Effector CD8-positive, alpha-beta T cell (primary cell): ENCODE measurements at places on chromosomes 11 and 22.

- DNase-seq = no peak
Measured at GRCh38 chr11:74937696-74938475, 11.0 kb downstream of the XRRA1 start.

GRCh38 chr11:94800414-94800813 is 32.3 kb downstream of the AMOTL1 start:
- DNase-seq = no peak

DNA sequence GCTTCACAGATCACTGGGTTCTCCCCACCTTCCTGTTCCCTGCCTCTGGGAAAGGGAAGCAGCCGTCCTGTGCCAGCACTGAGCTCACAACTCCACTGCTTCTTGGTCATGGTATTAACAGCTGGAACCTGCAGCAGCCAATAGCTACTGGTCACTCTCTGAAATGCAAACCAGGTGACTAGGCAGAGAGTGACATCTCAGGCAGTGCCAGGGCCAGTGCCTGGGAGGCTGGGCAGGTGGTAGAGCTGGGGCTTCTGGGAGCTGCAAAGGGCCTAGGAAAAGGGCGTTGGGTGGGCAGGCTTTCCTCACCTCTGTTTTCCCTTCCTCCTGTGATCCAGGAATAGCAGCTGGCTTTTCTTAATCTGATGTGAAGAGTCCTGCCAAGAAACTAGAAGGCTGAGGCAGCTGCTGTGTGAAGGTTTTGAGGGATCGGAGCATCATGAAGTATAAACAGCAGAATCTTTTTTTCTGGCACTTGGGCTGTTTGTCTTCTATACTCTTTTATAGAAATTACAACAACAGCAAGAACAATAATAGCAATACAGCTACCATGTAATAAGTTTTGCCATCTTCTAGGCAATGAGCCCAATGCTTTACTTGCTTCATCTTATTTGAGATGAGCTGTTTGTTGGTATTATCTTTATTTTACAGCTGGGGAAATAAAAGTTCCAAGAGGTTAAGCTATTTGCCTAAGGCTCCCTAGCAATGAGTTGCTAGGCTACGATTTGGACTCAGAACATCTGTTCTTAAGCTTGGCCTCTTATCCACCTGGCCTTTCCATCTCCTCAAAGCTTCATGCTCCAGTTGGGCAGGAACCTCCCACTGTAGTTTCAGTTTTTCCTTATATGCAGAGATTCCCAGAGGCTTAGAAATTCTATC is 22.0 kb upstream of the CD44 start:
- no peak for DNase-seq

- DNase-seq = no peak
Measured at GRCh38 chr11:104046331-104046730, 9.9 kb downstream of the DDI1 start.

DNA sequence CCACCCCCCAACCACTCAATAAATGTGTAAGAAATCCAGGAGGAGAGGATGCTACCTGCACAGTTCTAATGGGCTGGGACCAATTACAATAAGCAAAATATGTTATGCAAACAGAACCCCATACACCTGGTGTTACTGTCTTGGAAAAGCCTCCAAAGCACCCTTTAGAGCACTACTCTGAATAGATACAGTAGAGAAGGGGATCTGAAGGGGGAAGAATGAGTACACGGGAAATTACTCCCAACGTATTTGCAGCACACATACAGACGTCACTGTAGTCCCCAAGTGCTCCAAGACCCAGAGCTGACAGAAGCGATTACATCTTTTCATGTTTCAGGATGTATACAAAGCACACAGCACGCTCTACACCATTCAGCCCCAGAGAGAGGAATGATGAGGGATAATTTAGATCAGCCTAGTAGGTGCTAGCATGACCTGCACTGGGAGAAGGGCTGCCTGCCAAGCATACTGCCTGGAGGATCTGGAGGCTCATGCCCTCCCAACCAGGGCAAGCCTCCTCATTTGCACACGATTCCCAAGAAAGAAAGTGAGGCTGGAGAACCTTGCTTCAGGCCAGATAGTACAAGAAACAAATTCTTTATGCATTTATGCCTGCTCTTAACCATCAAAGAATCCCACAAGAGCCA is 63.8 kb downstream of the AMBRA1 start:
- DNase-seq = no peak

DNA sequence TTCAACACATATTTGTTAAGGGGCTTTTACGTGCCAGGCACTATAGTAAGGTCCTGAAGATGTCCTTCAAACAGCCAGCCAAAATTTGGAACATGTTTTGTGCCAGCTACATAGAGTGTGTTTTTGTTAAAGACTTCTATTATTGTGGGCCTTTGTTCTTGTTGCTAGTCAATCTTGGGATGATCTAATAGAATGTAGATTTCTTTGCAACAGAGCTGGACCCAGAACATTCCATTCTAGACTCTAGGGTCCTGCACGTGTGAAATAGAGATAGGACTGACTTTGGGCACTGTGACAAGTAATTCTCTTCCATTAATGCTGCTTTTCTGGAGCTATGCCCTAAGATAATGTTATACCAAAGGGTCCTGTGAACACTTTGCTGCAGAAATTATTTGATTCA is 16.9 kb upstream of the IPO7 start:
- no peak for DNase-seq

DNA sequence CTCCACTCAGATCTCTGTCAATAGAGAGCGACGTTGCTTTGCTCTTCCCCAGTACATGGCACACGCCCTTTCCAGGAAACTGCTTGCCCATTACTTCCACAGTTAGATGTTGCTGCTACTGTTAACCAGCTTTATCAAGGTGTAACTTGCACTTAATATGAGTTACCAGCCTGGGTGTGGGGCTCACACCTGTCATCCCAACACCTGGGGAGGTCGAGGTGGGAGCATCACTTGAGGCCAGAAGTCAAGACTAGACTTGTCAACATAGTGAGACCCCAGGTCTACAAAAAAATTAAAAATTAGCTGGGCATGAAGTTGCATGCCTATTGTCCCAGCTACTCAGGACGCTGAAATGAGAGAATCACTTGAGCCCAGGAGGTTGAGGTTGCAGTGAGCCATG is 177.1 kb upstream of the B3GAT1 start:
- no peak for DNase-seq

GRCh38 chr11:45974806-45975205 is 52.4 kb downstream of the LARGE2 start:
- no peak for DNase-seq

GRCh38 chr11:73024639-73025038 is 117.5 kb downstream of the FCHSD2 start:
- DNase-seq = no peak

DNA sequence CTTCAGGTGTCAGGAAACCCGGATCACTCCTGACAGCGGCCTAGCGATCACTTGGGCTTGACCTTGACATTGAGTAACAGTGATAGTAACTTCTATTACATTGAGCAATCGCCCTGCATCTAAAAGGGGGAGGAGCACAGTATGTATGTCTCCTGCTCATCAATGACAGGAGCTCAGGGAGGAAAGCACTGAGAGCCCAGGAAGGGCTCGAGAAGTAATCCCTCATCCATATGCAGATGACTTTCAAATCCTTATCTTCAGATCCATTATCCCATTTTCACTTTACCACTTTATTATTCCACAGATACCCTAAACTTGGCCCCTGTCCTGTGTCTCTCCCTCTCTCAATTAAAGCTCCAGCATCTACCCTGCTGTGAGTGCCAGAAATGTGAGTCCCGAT is 47.8 kb downstream of the ABTB2 start:
- DNase-seq = no peak

- DNase-seq = no peak
Measured at GRCh38 chr11:60810569-60810968, 25.4 kb downstream of the MS4A10 start.

DNA sequence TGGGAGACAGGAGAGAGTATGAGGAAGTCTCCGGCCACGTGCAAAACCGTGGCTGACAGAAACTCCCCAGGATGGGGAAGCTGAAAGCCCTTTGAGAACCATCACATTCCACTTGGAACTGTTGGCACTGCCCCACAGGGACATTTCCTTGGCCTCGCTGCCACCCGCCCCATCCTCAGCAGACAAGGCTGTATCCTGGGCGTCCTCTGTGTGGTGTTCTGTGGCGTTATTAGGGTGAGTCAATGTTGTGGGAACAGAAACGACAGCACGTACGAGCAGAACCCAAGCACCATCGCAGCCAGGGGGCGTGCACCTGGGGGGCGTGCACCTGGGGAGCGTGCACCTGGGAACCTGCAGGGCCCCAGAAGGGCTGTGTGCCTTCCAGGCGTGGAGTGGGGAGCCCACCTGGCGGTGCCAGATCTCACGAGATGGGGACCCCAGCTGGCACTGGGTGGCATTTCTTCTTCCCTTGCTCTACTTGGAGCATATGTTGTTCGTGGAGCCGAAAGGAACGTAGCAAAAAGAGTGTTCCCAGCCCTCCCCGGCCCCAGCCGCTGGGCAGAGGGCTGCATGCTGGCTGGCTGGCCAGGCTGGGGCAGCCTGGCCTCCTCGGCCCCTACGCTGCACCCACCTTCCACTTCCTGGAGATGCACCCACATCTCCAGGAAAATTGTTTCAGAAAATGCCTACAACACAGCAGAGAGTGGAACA is 35.4 kb downstream of the NFAM1 start:
- no peak for DNase-seq

GRCh38 chr22:46653596-46653995 is 33.4 kb downstream of the GRAMD4 start:
- no peak for DNase-seq

DNA sequence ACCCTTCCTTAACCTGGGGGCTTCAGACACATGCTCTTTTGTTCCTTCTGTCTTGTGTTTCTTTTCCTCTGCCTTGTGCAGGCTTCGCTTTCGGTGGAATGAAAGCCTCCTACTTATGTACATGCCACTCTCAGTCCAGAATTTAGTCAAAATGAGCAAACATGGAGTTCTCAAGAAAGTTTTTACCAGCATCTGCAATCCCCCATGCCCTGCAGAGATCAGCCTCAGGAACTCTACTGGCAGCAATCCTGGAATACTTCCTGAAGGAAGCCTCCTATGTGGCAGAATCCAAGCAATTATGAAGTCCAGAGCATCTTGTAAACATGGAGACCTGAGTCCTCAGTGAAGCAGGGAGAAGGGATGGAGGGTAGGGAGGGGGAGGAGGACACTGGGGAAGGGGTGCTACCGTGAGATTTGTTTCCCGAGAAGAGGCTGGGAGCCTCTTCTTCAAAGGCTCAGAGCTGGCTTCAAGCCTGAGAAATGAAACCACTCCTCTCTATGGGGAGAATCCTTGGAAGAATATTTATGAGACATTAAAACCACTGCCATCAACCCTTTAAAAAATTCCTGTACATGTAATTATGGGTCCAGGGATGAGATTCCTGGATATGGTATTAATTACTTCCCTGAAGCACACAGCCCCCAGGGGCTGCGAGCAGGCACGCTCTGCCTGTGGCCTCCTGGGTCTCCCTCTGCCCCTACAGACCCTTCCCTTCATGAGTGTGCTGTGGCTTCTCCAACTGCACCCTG is 58.4 kb downstream of the TENM4 start:
- DNase-seq = no peak

DNA sequence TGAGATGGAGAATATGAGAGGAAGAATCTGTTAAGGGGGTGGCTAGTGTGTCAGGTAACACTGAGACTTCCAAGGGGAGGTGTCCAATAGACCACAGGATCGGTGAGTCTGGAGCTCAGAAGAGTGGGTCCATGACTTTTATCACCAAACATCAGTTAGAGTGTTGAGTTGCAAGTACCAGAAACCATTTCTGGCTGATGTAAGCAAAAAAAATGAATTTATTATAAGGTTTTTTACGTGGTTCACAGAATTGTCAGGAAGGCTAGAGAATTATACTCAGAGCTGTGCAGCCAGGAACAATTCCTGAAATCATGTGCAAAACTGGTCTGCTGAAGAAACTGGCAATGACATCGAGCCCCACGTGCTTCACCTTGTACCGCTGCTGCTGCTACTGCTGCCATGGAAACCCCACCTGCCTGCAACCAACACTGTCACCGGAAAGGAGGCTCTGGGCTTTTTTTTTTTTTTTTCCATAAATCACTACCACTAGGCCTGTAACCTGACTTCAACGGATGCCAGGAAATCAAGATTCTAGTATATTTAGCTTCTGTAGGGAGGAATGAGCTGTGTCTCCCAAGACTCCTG is 16.6 kb upstream of the STK33 start:
- DNase-seq = no peak

GRCh38 chr22:49531368-49531791 is 296.3 kb downstream of the BRD1 start:
- DNase-seq = no peak

GRCh38 chr11:75191330-75191717 is 40.4 kb downstream of the SLCO2B1 start:
- DNase-seq = no peak

GRCh38 chr11:47509077-47509536 is 43.8 kb downstream of the CELF1 start:
- no peak for DNase-seq

- DNase-seq = no peak
Measured at GRCh38 chr11:132054822-132055221, 684.4 kb downstream of the NTM start.

DNA sequence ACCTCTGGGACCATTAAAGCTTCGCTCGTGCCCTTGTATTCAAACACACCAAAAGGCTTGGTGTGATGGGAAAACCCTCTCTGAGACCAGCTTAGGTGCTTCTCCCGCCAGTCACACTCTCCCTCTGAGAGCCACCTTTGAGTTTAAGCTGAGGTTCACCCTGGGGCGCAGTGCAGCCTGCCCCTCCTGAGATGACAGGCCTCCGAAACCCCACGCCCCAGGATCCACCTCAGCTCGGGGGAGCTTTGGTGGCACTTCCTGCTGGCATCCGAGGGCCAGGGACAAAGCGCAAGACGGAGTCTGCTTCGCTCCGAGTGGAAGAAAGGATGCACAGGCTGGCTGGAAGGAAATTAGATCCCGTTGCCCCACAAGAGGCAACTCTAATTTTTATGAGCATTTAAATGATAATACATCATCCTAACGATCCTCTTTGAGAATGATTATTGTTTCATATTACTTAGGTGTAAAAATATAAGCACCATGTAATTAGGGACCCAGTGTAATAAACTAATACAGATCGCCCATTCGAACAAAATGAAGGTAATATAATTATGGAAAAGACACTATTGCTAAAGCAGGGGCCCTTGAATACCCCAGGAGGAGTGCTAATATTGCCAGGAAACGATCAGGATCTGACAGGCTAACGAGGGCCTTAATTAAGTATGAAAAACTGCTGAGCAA is 134.7 kb downstream of the CEP164 start:
- no peak for DNase-seq

- no peak for DNase-seq
Measured at GRCh38 chr22:31210556-31211421, 1.3 kb upstream of the LIMK2 start.

DNA sequence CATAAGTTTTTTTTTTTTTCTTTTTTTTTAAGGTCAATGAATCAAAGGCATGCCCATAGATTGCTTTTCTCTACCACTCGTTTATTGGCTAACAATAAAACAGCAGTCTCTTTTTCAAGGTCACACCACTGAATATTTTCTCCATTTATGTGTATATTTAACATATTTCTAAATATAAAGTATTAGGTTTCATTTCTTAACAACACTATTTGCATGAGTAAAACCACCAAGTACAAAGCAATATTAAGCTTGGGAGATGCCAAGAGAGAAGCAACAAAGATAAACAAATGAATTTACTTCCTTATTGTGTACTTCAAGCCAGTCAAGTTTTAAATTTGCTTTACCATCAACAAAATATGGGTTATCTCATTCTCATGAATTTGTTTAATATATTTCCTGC is 708.9 kb upstream of the CCDC179 start:
- DNase-seq = no peak
